ENCODE measurements at places on chromosomes 1 and 21.

- peak overlapping the region; percentile 44 for H3K4me3 ChIP-seq
- H3K36me3 ChIP-seq, result no peaks in the 10 kb centered on the region
- H3K27ac ChIP-seq, result peak overlapping the region; percentile 45
- DNase-seq, result peak; percentile 50
These were observed 1.1 kb downstream of the ADGRL2 start for GRCh38 chr1:81801651-81802456.

DNA sequence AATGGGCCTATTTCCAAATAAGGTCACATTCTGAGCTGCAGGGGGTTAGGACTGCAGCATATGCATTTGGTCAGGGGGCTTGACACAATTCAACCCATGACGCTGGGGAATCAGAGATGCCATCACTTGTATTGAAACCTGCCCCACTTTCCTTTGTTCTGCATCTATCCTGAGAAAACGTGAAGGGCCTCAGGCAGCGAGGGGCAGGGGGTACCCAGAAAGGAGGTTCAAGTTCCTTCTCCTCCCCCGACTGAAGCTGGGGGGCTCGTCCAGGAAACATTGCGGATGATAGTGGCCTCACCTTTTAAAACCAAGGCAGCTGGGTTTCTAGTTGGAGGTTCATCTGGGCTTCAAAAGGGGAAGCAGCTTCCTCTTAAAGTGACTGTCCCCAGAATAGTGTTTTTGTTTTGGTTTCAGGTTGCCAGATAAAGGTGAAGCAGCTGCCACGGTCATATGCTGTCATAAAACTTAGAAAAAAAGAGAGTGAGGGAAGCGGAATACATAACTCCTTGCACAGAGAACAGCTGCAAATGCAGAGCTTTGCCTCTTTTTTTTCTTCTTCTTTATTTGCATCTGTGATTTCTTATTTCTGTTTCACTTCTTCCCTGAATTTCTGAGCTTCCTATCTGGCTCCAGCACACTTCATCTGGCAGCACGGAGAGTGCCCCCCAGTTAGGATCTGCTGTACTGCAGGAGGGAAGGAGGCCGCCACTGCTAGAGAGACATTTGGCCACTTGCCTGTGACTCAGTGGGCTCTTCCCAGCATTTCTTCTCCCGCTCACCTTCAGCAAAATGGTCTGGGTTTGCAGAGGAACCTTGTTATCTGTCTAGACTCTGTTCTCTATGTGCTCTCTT, 142.0 kb downstream of the AJAP1 start:
- no peaks in the 10 kb centered on the region for H3K27me3 ChIP-seq
- H3K4me1 ChIP-seq, result no peaks in the 10 kb centered on the region
- H3K4me3 ChIP-seq, result no peak overlapping the region

GRCh38 chr1:202130297-202130721, 7.6 kb downstream of the GPR37L1 start:
- no peak overlapping the region for H3K4me3 ChIP-seq
- no peak overlapping the region for H3K27ac ChIP-seq
- H3K4me1 ChIP-seq, result no peaks in the 10 kb centered on the region
- H3K36me3 ChIP-seq, result peaks cover 22% of the 10 kb centered on the region
- no peak for DNase-seq
- H3K27me3 ChIP-seq, result no peaks in the 10 kb centered on the region

GRCh38 chr1:217052196-217052595, 329.0 kb upstream of the ESRRG start:
- no peak for DNase-seq
- H3K4me3 ChIP-seq, result no peak overlapping the region
- H3K36me3 ChIP-seq, result no peaks in the 10 kb centered on the region
- no peaks in the 10 kb centered on the region for H3K27me3 ChIP-seq

DNA sequence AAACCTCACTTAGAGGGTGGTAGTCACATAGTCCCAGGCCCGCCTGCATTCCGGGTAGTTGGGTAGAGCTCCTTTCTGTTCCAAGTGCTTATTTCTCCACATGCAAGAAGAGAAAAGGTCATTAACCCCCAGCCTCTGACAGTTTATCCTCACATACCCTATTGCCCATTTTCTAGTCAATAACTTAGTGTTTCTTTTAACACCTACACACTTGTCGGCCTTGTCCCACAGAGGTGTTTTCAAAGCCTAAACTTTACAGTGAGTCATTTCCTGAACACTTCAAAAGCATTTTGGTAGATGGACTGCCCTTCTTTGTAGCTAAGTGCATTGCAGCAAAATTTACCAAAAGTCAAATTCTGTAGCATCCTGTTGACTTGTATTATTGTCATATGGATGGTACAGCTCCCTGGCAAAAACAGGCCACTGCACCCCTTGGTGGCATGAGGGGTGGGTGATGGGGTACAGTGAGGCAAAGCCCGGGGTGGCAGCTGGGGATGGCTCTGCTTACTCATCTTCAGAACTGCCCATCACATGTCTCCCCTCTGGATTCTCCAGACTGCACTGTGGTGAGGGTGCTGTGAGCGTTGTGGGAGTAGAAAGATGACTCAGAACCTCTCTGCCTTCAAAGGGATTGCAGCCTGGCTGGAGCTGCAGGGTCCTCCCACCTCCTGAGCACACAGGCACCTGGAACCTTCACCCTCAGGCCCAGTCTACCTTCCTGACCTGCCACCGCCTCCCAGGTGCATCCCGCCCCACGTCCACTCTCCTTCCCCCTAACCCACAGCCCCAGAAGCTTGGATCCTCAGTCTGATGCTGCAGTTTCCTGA, 45.8 kb upstream of the DMRTB1 start:
- peaks cover 18% of the 10 kb centered on the region for H3K27me3 ChIP-seq
- H3K27ac ChIP-seq, result no peak overlapping the region
- H3K4me1 ChIP-seq, result no peaks in the 10 kb centered on the region
- no peak overlapping the region for H3K4me3 ChIP-seq
- H3K36me3 ChIP-seq, result no peaks in the 10 kb centered on the region

DNA sequence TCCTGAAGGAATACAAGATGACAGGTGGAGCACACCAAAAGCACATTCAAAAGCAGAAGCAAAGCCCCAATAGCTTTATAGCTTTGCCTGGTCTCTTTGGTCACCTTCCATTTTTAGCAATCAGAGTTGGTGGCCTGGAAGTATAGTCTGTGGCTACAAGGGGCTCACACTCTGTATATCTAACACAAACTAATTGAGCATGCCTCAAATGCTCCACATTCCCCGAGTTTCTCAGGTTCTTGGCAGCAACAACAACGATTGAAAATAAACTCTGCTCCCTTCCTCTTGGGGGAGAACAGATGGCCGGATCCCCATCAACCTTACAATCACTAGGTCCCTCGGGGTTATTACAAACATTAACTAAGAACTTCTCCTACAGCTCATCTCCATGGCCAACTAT, 24.9 kb upstream of the TADA1 start:
- no peaks in the 10 kb centered on the region for H3K36me3 ChIP-seq
- no peaks in the 10 kb centered on the region for H3K27me3 ChIP-seq

GRCh38 chr1:103107741-103108375, 464 bp downstream of the COL11A1 start:
- no peaks in the 10 kb centered on the region for H3K36me3 ChIP-seq
- DNase-seq, result no peak
- peaks cover 4% of the 10 kb centered on the region for H3K27me3 ChIP-seq
- H3K27ac ChIP-seq, result no peak overlapping the region
- H3K4me1 ChIP-seq, result peaks cover 22% of the 10 kb centered on the region

GRCh38 chr1:169307176-169307575, 60.4 kb downstream of the NME7 start:
- no peak overlapping the region for H3K27ac ChIP-seq
- H3K36me3 ChIP-seq, result peaks cover 5% of the 10 kb centered on the region
- no peaks in the 10 kb centered on the region for H3K27me3 ChIP-seq
- no peak for DNase-seq
- H3K4me3 ChIP-seq, result no peak overlapping the region
- peaks cover 6% of the 10 kb centered on the region for H3K4me1 ChIP-seq

- H3K36me3 ChIP-seq, result peaks cover 47% of the 10 kb centered on the region
- DNase-seq, result no peak
- no peaks in the 10 kb centered on the region for H3K27me3 ChIP-seq
- H3K4me3 ChIP-seq, result peak overlapping the region; percentile 59
These were observed 1.0 kb downstream of the PRDX6 start for GRCh38 chr1:173478094-173478674.

GRCh38 chr1:178126741-178127185, 32.9 kb downstream of the RASAL2 start:
- no peak overlapping the region for H3K4me3 ChIP-seq
- H3K4me1 ChIP-seq, result peaks cover 63% of the 10 kb centered on the region
- peak; percentile 52 for DNase-seq
- H3K27ac ChIP-seq, result peak overlapping the region; percentile 96
- H3K27me3 ChIP-seq, result no peaks in the 10 kb centered on the region

DNA sequence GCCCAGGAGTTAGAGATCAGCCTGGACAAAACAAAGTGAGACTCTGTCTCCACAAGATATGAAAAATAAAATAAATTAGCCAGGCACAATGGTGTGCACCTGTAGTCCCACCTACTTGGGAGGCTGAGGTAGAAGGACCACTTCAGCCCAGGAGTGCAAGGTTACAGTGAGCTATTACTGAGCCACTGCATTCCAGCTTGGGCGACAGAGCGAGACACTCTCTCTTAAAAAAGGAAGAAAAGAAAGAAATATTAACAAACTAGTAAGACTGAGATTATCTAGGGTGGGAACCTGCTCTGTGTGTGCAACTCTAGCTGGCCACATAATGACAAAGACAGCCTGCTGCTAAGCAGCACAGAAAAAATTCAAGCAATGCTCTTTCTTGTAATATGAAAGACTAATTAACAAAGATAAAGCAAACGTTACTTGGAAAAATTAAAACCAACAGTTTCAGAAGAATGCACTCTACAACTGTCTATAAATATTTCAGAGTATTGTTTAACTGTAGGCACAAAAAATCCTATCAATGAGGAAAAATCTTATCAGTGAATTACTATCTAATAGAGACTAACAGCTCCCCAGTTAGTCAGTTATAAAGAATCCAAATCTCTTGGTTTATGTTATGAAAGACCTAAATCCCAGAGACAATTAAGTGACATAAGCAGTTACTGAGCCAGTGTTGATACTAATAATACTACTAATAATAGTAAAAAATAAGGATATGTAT, 74.5 kb downstream of the ENAH start:
- H3K36me3 ChIP-seq, result no peaks in the 10 kb centered on the region
- H3K4me1 ChIP-seq, result no peaks in the 10 kb centered on the region
- DNase-seq, result no peak
- H3K4me3 ChIP-seq, result no peak overlapping the region

DNA sequence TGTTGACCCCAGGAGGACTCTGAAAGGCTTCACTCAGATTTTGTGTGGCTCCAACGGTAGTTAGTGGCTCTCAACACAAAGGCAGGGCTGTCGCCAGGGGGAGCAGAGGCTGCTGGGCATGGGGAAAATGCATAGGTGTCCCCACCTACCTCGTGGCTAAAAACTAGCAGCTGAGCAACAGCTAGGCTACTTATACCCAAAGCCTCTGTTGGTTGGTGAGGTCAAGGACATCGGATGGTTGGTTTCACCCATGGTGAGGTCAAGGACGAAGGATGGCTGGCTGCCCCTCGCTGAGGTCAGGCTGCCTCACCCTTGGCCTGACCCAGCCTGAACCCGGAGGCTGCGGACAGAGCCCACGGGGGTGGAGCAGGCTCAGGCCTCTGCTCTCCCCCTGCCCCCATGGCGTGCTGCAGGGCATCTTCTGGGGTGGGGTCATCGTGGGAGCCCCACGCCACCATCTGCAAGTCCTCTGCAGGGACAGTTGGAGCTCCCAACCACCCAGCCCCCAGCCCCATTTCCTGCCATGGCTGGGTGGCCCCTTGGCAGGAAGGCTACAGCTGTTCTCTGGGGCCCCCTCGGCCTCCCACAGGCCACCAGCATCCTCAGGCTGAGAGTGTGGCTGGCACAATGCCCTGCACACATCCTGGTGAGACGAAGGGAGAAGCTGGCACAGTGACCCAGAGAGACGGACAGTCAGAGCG, 8.5 kb upstream of the GNB1 start:
- no peak for DNase-seq
- no peaks in the 10 kb centered on the region for H3K27me3 ChIP-seq
- H3K4me3 ChIP-seq, result no peak overlapping the region
- H3K4me1 ChIP-seq, result peaks cover 6% of the 10 kb centered on the region
- no peak overlapping the region for H3K27ac ChIP-seq

GRCh38 chr21:20822666-20823065, 175.5 kb upstream of the NCAM2 start:
- H3K4me3 ChIP-seq, result no peak overlapping the region
- H3K4me1 ChIP-seq, result no peaks in the 10 kb centered on the region
- no peak overlapping the region for H3K27ac ChIP-seq
- H3K36me3 ChIP-seq, result no peaks in the 10 kb centered on the region
- no peak for DNase-seq

DNA sequence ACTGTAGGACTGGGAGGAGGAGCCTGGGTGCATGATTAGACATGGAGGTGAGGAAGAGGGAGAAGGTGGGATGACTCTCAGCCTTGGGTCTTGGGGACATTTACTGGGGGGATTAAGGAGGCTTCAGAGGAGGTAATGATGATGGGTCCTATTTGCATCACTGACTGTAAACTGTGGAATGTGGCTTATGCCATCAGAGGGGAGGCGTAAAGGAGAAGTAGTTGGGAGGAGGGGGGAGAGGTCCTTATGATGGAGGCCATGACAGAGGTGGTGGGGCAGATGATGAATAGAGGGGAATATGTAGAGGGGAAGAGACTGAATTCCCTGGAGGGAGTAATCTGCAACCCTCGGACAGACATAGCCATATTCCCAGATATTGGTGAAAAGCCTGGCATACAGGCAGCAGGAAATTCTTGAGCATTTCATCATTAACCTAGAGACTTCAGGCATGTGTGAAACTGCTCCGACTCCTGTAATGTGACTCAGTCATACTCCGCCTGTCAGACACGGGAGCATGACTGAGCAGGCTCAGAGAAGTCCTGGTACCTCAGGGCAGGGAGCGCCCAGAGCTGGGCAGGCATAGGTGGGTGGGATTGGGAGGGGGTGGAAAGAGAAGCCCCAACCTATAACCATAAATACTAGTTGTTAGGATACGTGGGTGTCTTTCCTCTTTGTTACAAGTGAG, 8.0 kb upstream of the LCE5A start:
- H3K27ac ChIP-seq, result peak overlapping the region; percentile 91
- no peaks in the 10 kb centered on the region for H3K36me3 ChIP-seq
- H3K4me3 ChIP-seq, result no peak overlapping the region
- H3K27me3 ChIP-seq, result no peaks in the 10 kb centered on the region
- DNase-seq, result peak; percentile 88

- no peak for DNase-seq
- H3K27me3 ChIP-seq, result no peaks in the 10 kb centered on the region
- peaks cover 14% of the 10 kb centered on the region for H3K4me1 ChIP-seq
- peaks cover 10% of the 10 kb centered on the region for H3K36me3 ChIP-seq
These were observed 42.1 kb downstream of the KIF1B start for GRCh38 chr1:10252508-10252907.

DNA sequence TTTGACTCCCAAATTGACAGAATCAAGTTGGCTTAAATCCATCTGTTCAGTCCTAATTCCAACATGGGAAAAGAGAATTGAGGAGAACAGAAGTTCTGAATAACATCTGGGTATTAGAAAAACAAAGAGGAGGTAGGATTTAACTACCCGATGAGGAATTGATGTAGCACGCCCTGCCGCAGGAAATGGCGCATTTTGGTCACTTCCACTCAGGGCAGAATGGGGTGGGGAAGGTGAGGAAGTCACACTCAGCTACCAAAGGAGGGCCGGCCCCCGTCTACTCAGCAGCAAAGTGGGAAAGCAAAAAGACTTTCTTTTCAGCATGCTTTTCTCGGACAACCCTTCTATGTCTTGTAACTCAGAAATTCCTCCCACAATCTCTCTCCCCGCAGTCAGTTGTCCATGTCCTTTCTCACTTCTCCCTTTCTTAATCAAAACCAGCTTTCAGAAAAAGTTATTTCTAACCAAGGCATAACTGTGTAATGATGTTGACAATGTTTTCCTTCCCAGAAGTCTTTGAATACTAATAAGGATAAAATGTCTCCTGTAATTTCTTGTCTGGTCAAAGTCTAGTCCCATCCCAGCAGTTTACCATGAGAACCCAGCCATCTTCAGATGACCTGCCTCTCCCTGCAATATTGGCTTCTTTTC, 60.5 kb upstream of the SIPA1L2 start:
- no peak overlapping the region for H3K4me3 ChIP-seq
- H3K27me3 ChIP-seq, result no peaks in the 10 kb centered on the region
- no peak overlapping the region for H3K27ac ChIP-seq
- no peaks in the 10 kb centered on the region for H3K36me3 ChIP-seq
- H3K4me1 ChIP-seq, result no peaks in the 10 kb centered on the region

All from RWPE2 (cell line).